Neural progenitor cell (in vitro differentiated cells): ENCODE measurements at places on chromosomes 11 and 22. TPM values are rescaled to one million over a fixed set of nuclear protein-coding genes. Genes with fewer than 3 reads are reported as not detected.

DNA sequence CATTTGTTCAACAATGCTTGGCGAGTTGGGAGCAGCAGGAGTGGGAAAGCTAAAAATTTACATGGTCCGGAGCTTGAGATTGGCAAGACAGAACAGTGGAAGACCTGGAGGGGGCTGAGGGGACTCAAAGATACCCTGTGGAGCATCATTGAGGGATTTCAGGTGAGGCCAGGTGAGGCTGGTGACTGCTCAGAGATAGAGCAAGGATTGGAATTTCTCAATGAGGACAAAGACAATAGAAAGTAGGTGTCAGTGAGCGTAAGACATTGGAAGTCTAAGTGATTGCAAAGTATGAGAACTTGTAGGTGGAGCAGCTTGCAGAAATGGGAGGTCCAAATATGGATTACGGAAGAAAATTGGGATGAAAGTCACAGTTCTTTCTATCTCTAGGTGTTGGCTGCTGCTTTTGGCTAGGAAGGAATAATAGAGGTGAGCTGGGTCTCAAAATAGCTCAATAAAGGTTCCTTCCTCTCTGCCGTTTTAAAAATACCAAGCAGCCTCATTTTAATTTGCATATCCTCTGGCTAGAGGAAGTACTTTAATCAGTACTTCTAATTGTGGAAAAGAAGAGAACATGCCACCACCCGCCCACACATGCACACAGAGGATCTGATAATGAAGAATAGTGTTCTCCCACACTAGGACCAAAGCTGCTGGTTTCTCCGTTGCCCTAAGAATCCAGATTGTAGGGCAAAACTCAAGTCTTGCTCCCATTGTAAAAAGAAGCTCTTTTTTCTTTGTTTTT, 41.8 kb upstream of the SORL1-AS1 start:
- no peaks in the 10 kb centered on the region for H3K27me3 ChIP-seq
- DNase-seq = no peak
- peaks cover 40% of the 10 kb centered on the region for H3K4me1 ChIP-seq
- H3K27ac ChIP-seq = no peak overlapping the region
- no peak overlapping the region for H3K4me3 ChIP-seq

GRCh38 chr22:44683237-44683636, 18.8 kb upstream of the PRR5 start:
- no peaks in the 10 kb centered on the region for H3K27me3 ChIP-seq
- H3K4me1 ChIP-seq = peaks cover 6% of the 10 kb centered on the region
- H3K4me3 ChIP-seq = no peak overlapping the region
- DNase-seq = no peak

GRCh38 chr22:43036282-43036829, 21.4 kb upstream of the PACSIN2 start:
- H3K27me3 ChIP-seq = no peaks in the 10 kb centered on the region
- H3K27ac ChIP-seq = no peak overlapping the region
- DNase-seq = no peak
- H3K4me1 ChIP-seq = no peaks in the 10 kb centered on the region

DNA sequence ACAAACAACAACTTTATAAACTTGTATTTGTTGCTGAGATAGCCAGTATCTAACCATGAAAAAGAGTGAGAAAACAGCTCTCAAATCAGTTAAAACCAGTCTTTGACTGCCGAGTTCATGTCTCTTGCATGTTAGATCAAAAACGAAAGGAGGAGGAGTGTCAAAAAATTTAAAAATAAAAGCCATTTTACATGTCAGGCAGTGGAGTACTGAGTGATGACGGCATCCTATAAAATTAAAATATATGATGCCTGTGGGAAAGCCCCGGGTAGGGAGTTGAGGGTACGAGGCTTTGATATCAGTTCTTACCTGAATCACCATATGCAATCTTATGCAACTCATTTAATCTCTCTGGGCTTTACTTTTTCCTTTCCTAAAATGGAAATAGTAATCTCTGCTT, 117.3 kb downstream of the ETS1 start:
- no peaks in the 10 kb centered on the region for H3K27me3 ChIP-seq
- no peak overlapping the region for H3K4me3 ChIP-seq
- no peak for DNase-seq
- peaks cover 17% of the 10 kb centered on the region for H3K4me1 ChIP-seq

Gene TUB
- total RNA-seq = 28.7 and 41.3 TPM in 2 replicates
